ELR (cell line): ENCODE measurements at places on chromosomes 1 and 21.

- DNase-seq, result peak; percentile 24
Observed at GRCh38 chr1:6098303-6099215, 52.9 kb downstream of the KCNAB2 start.

GRCh38 chr1:40171036-40171435 lies 9.8 kb downstream of the RLF start:
- DNase-seq, result no peak

GRCh38 chr1:178371933-178372388 lies 124.8 kb downstream of the CLEC20A start:
- DNase-seq, result no peak

- DNase-seq, result no peak
Observed at GRCh38 chr1:7468248-7468647, 302.8 kb upstream of the VAMP3 start.

DNA sequence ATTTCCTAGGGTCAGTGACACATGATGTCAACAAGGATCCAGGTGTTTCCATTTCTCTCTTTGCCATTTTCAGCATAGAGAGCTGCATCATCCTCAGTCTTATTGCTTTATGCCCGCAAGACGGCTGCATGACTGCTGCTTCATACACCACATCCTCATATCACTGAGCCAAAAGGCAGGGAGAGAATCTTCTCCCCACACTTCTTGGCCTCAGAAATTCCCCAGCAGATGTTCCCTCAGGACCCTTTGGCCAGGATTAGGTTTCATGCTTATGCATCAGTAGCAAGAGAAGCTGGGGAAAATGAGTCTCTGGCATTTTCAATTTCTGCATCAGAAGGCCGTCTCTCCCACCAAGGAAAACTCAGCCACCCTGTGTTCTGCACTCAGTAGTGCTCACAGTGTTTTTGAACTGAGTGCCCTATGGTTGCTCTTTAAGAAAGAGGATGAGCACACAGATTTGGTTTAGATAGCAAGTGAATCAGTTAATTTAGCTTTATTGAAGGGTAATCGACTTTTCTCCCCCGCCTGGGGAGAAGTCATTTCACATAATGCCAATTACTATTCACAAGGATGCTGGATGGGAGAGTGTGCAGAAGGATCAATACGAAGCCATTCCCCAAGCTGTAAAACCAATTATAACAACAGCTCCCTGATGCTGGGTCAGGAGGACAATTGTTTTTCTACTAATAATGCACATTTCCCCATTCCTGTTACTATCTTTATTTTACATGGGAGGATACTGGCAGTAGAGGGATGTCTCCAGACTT lies 360.2 kb downstream of the HHIPL2 start:
- DNase-seq, result no peak

DNA sequence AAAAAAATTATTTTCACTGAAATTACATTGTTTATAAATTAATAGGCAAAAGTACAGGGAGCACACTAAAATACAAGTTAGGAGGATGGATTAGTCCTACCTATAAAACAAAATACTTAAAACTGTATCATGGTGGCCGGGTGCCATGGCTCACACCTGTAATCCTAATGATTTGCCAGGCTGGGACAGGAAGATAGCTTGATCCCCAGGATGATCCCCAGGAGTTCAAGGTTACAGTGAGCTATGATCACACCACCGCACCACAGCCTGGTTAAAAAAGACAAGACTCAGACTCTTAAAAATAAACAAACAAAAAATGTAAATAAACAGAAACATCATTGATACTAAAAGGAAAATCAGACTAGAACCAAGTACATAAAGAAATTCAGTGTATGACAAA lies 53.5 kb downstream of the ASH1L start:
- DNase-seq, result no peak

DNA sequence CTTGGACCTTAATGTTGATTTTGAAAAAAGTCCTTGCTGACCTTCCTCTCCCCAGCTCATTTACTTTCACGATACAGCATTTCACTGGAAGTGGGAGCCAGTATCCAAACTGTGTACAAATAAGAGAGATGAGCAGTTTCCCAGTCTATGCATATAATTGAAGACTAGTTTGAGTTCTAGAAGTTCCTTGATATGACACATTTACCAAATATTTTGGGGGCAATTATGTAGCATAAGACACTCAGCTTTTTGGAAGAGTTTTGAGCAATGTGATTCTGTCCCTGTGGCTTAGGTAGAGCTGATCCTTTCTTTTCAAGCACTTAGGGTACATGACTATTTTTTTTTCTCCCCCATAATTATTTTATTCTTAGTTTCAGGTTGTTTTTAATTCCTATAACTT lies 26.4 kb downstream of the GIPC2 start:
- peak; percentile 33 for DNase-seq

DNA sequence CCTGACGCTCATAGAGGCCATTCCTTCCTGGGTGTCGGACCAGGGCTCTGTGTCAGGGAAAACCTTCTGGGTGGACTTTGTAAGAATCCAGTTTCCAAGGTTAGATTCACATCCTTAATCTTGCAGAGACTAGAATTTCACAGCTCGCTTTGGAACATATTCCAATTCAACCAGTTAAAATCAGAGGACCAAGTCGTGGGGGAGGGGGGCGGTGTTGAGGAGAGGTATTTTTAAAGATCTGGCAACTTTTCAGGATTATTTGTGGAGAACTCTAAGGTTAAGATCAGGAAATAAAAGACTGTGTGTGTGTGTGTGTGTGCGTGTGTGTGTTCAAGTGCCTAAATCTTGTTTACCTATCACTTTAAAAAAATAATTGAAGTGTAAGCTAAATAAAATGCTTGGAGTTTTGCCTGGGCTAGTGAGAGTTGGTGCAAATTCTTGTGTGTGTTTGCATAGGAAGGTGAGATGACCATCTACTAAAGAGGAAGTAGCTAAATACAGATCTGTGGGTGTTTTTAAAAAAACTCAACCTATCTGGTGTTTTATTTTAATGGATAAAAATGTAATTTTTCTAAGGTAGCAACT lies 21.8 kb downstream of the TENT5C start:
- DNase-seq, result no peak

- peak; percentile 21 for DNase-seq
Observed at GRCh38 chr1:93848350-93848883, 30.6 kb downstream of the DNTTIP2 start.

DNA sequence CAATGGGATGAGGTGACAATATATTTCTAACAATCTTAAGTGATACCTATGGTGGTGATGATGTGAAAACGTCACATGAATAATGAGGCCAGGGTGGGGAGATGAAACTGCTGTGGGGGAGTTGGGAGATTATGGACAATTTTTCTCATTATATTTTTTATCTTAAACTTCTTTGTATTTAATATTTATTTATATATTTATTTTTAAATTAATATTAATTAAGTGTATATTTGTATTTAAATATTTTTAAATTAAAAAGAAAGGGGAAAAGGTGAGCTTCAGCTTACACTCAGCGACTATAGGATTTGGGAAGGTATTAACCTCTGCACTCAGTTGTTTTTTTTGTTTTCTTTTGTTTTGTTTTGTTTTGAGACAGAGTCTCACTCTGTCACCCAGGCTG lies 158.7 kb downstream of the PSMG1 start:
- DNase-seq, result no peak

DNA sequence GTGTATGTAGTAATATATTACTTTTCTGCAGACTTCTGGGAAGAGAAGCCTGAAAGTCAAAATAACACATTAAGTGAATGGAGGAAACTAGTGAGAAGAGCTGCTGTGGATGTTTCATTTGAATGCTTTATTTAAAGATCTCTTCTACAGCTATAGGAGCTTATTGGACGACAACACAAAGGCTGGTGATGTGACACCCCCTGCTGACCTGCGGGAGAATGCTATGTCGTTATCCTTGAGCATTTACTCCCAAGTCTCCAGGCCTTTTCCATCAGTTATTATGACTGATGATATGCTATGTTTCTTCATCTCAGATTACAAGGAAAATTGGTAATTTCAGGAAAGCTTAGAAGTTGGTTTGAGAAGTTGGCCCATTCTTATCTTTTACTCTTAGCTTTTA lies 22.3 kb upstream of the PLA2G4A start:
- peak; percentile 55 for DNase-seq

- no peak for DNase-seq
Observed at GRCh38 chr1:36885540-36886357, 148.6 kb downstream of the GRIK3 start.

DNA sequence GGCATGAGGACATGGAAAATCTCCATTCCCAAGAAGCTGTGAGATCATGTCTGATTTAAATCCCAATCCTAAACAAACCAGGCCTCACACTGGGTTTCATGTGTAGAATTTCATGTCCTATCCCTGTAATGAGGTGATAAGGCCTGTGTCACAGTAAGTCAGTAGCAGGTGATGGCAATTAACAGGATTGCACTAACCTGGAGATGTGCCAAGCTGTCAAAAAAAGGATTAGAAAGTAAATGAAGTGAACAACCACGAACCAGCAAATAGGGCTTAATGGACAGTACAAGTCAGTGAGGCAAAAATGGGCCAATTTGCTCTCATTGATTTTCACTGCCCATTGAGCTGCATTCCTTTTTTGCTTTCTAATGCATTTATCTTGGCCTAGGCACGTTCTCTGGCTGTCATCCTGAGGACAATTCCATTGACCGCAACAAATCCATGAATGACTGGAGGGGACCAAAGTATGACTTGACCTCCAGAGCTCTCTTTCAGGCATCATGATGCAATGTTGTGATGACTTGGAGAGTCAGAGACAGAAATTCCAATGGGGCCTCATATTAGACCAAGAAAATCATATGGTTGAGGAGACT lies 673.6 kb upstream of the ADGRL2 start:
- no peak for DNase-seq

GRCh38 chr1:154178911-154179811 lies 12.7 kb downstream of the TPM3 start:
- DNase-seq, result no peak

DNA sequence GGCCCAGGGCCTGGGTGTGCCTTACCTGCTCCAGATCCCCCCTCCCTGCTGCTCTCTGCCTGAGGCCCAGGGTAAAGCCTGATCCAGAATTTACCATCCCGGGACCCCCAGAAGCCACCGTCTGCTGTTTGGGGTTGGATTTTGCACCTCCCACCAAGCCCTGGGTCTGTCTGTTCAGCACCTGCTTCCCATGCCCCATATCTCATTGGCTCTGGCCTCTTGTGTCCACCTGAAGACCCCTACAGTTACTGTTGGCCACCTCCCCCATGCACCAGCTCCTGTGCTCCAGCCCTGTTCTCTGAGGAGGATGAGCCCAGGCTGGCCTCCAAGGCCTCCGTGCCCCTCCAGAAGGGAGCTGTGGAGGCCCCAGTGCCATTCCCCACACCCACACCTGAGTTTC lies 113.9 kb downstream of the GRIK3 start:
- no peak for DNase-seq

- no peak for DNase-seq
Observed at GRCh38 chr1:247056071-247056470, 22.5 kb downstream of the ZNF670 start.

DNA sequence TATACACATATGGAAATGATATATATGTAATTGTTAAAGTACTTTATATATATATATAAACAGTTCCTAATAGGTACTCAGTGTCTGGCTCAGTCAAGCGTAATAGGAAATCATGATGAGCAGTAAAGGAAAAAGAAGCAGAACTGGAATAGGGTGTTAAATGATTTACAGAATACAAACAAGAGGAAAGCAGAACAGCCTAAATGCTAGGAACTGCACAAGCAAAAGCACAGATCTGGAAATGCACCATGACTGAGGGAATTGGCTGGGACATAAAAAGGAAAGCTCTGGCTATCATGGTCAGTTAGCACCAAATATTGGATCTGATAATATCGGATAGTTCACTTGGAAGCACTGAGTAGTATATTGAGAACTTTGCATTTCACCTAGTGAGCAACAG lies 51.8 kb downstream of the SLC44A5 start:
- DNase-seq, result no peak

DNA sequence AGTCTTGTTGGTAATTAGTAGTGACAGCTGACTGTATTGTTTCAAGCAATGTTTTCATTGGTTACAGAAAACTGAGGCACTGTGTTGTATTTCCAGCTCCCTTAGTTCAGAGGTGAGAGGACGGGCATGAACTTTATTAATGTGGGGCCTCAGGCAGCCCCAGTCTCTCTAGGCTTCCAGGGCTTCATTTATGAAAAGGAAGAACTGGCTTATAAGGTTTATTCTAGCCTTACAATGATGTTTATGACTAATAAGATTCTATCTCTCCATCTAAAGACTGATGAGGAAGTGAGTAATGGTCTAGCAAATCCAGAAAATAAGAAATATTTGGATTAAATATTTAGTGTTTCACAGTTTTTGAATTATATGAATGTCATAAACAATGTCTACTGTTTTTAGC lies 41.5 kb downstream of the CBS start:
- peak; percentile 72 for DNase-seq

DNA sequence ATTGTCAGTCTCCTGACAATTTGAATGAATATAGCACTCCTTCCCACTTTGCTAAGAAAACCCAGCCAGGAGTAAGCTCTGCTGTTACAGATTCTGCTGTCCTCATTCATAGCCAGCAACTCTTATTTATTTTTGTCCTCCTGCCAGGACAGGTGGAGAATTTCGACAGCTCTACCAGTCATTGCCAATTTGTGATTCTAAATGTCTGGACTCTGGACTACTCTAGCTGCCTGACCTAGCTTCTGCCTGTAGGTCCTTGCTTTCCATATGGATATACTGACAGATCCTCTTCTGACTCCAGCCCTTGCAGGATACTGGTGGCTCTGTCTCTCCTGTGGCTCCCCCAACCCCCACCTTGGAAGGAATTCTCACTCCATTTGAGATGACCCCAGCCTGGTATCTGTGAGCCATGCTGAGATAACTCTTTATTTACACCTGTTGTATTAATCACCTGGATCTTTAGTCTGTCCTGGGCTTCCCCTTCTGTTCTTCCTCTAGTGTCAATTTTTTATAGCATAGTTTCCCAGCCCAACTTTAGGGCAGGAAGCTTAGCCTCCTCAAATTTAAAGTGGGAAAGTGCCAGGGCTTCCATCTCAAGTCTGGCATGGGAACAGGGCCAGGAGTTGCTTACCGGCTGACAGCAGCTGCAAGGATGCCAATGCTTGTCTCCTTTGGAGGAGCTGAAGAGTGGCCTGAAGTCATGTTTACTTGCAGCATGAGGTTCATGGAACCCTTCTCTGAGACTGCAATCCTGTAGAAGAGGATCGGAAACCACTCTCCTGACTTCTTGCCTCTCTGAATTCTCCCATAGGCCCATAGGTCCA lies 6.7 kb downstream of the PM20D1 start:
- DNase-seq, result no peak
